ENCODE measurements at places on chromosomes 12 and 14.

DNA sequence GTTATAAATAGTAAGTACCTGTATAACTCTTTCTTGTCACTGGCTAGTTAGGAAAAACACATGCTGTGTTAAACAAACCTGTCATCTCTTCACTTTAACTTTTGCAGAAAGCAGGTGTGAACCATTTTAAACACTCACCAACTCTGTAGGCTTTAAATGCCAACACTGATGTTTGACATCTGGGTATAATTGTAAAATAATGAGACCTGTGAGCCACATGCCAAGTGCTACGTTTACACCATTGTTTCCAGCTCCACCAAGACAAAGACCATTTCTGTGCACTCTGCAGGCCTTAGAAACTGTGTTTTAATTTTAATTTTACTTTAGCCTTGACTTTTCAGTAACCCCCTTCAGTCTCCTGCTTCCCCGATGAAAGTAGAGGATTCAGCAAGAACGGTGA is 11.0 kb downstream of the TPH2 start:
- no peak for DNase-seq

GRCh38 chr12:48002414-48002730 is 1.9 kb downstream of the COL2A1 start:
- DNase-seq = no peak

GRCh38 chr14:23929822-23930294 is 23.7 kb upstream of the DHRS4 start:
- DNase-seq = no peak

DNA sequence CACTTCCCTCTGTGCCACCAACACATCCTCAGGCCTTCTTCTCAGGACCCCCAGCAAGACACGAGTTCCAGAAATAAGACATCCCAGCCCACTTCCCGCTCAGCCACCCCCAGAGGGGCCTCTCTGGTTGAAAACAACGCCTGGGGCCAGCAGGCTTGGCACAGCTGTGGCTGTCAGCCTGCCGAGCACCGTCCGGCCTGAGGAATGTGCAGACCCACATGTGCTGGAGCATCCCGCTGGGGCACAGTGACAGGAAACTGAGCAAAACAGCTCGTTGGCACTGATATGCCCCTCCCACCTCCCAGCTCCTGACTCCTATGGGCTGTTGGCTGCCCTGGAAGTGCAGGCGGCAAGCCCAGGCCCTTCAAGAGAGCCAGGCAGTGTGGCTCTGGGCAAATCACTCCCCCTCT is 1.4 kb downstream of the SYNE3 start:
- DNase-seq = no peak

GRCh38 chr14:99212646-99213045 is 59.4 kb downstream of the BCL11B start:
- no peak for DNase-seq

DNA sequence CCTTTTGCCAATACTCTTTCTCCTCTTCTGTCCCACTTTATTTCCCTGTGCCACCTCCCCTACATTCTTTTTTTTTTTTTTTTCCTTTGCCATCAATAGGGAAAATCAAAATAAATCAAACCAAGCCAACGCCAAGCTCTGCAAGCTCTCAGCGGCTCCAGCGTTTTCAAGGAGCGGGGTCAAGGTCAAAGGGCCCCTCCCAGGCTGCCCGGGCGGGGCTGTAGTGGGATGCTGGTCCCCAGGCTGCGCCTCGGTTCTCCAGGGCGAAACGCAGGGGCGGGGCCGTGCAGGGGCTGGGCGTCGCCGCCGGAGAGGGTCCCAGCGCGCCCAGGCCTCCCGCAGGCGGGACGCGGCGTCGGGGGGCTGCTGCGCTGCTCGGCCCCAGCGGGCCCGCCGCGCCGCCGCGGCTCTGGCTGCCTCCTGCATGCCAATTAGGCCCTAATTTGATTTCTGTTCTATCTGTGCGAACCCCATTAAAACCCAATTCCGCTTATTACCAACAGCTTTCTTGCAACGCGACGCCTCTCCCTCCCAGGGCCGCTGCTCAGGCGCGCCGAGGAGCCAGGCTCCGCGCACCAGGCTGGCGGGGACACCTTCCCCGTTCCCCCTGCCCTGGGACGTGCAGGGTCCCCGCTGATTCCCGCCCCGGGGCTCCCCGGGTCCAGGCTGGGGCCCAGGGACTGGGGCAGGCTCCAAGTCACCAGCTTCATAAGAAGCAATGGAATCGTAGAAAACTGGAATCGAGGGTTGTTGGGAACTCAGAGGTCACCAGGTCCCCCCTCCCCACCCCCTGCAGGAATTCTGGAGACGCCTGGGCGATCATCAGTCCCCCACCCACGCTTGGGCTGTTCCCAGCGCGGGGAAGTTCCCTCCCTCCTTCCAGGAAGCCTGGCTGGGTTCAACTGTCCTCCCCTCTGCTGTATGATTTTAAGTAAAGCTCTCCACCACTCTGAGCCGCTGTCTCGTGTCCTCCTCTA is 50.7 kb upstream of the MAP1LC3B2 start:
- DNase-seq = no peak

DNA sequence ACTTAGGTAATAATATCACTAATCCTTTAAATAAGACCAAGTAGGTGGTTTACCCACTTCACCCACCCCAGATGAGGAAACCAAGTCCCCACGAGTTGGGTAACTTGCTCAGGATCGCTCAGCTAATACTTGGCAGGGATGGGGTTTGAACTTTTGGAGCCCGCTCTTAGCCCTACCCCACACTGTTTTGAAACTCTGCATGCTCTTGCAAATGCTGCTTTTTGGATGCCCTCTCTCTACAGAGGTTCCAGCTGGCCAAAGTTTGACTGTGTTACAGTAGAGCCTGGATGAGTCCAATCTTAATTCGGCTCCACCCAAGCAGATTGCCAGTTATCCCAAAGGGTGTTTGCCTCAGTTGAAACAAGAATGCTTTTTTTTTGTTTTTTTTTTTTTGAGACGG is 6.8 kb downstream of the PLEKHG3 start:
- no peak for DNase-seq

- no peak for DNase-seq
Observed at GRCh38 chr12:117067016-117067415, 32.2 kb downstream of the TESC start.

DNA sequence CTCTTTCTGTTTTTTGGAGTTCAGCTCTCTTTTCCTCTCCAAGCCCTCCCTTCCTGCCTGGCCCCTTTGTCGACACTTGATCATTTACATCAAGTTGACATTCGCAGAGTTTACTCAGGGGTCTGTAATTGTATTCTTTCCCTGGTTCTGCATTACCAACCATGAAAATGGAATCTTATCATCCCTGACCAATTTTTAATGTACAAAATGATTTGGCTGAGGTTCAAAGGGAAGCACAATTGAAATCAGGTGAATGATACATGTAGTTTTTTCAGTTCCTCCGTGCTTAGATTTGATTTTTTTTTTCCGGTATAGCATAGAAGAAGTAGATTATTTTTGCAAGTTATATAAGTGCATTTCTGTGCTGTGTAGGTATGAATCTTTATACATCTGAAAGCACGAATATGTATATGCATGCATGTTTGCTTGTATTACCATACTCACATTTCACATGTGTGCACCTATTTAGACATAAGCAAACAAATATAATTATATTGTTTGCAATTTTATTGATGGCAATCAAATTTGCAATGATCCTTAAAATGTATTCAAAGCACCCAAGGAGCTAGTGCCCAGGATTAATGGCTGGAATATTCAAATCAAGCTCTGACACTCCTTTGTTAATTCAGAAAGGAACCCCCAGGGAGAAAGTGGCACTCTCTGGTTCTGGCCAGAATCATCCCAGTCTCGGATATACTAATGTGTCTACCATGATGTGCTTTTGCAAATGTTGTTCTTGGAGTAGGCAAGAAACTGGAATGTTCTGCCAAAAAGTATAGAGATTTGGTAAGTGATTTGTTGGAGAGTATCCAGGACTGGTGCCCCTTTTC is 189.3 kb downstream of the VRK1 start:
- DNase-seq = no peak

- no peak for DNase-seq
Observed at GRCh38 chr14:99234961-99235571, 36.9 kb downstream of the BCL11B start.

GRCh38 chr12:7176595-7176994 is 12.9 kb upstream of the PEX5 start:
- no peak for DNase-seq

DNA sequence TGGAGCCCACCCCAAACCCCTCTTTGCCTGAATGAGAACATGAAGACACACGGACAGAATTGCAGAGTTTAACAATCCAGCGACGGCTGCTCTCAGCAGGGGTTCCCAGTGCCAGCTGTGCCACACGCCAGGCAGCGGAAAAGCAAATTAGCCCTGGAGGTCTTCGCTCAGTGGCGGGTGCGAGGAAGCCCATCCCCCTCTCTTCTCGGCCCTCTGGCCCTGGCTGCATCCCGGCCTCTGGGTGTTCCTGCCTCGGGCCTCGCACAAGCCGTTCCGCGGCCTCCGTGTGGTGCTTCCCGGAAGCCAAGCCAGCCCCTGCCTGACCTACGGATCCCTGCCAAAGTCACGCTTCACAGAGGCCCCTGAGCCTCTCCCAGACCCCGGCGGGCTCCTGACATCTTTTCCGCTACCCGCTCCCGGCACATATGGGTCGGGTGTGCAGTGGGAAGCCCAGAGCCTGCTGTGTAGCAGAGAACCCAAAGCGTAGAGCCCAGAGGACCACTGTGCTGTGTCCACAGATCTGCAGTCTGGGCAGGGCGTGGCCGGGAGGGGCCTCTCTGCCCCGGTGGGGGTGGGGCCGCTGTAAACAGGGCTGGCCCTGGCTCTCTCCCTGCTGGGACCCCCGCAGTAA is 70.7 kb upstream of the GALNT9 start:
- DNase-seq = no peak

GRCh38 chr12:124332900-124333299 is 38.0 kb downstream of the RFLNA start:
- no peak for DNase-seq

DNA sequence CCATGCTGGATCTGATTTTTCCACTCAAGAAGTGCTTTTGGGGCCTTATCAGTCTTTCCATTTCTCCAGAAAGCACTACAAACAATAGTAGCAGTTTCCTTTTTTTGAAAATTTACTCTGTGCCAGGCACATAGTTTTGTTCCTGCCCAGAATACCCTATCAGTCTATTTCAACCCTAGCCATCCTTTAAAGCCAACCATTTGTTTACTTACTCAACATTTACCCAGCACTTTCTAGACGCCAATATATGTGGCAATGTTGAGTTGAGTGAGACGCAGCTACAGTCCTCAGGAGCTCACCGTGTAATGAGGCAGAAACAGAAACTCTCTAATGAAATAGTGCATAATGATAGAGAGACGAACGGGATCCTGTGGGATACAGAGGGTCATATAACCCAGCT is 32.9 kb upstream of the CHST11 start:
- DNase-seq = no peak

DNA sequence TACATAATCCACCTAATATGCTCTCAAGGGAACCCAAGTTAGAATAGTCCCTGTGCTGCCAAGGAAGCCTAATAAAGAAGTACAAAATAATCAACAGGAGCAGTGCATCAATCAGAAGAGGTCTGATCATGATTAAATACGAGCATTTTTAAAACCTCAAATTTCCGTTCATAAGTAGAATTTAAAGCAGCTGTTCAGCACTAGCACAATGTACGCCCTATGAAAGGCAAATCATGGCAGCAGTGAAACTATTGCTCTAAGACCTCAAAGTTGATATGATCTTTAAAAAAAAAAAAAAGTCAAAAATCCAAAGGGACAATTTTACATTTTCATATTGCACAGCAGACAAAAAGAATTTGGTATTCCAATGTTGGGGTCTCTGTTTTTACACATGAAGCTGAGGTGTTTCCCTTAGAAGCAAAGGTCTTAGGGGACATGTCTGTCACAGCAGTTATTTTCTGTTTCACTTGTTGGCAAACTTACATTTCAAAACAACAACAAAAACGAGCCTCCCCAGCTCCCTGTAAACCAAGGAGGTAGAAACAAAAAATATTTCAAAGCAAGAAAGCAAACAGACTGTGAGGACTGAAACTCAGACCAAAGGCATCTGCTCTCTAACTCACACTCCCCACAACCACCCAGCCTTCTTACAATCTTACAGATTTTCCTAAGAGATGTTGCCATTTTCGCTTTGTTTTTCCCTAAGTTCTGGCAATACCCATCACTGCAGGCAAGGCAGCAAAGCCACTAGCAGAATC is 28.2 kb downstream of the SOX5 start:
- no peak for DNase-seq

GRCh38 chr14:98925354-98926040 is 346.5 kb downstream of the BCL11B start:
- no peak for DNase-seq

DNA sequence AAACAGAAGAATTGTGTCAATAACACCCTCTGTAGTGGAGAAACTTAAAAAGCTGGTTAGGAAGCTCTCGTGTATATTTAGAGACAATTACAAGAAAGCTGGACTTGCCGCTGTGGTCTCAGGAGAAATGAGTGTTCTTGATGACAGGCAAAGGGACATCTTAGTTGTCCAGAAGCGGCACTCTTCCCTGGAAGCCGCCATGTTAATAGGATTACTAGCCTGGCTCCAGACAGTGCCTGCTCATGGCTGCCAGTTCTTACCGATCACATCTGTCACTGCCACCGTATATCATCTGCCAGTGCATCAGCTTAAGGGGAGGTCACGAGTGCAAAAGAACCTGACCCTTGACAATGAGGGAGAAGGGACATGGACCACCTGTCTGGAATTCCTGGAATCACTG is 48.9 kb downstream of the C14orf132 start:
- DNase-seq = no peak

DNA sequence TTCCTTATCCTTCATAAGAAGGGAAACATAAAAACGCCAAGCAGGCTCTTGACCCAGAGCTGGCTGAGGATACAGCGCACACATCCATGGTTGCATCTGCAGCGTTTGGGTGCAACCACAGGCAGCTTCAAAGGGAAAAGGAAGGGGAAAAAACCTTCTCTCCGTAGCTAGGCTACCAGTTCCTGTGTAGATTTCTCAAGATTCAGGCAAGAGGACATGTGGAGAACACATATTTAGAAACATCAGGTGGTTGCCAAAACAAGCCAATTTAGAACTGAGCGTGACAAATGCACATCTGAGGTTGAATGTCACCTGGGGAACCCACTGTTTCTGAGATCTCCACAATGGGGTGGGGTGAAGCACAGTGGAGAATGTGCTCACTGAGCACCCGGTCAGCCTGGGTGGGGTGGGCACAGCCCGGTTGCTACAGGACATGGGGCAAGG is 78.3 kb upstream of the BDKRB2 start:
- DNase-seq = no peak

DNA sequence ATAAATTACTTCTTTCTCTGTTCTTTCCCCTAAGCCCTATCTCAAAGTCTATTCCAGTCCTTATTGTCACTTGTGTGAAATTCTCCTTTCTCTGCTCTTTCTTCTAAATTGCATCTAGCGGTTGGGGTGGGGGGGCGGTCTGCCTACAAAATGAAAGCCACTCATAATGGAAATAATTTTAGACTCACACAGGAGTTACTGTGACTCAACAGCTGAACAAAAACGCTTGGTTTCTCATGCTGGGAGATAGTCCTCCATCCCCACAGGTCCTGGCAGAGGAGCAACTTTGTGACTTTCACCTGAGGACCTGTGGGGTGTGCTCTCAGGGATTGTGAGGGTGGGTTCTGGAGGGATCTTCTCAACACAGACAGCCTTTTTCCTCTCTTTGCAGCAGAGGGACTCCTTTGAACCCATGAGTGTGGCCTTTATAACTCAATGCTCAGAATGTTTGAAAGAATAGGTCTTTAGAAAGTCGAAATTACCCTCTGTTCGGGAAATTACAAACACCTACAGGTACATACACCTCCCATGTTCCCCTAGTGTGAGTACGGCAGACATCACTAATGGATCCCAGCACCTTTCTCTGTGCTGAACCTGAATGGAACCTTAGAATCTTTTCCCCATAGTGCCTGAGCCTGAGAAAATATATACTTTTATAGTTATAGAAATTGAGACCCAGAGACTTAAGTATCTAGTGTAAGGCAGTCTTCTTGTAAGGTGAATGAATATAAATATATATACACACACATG is 109.7 kb downstream of the CHST11 start:
- no peak for DNase-seq

Data from fibroblast of skin of left biceps (primary cell).